HT-29 (cell line): ENCODE measurements at places on chromosomes 12 and 14. TPM values are rescaled to one million over a fixed set of nuclear protein-coding genes. Genes with fewer than 3 reads are reported as not detected.

Gene GARIN6
- not detected in 2 replicates for total RNA-seq

GRCh38 chr12:16358878-16359277 lies 11.4 kb downstream of the MGST1 start:
- DNase-seq, result no peak

GRCh38 chr12:108531929-108532848 lies 17.1 kb downstream of the FICD start:
- no peak for DNase-seq

GRCh38 chr12:53754633-53755264 lies 3.0 kb upstream of the CISTR start:
- no peak for DNase-seq

Gene ACSM4
- total RNA-seq, result not detected in 2 replicates

Gene EML1
- total RNA-seq, result not detected in 2 replicates

DNA sequence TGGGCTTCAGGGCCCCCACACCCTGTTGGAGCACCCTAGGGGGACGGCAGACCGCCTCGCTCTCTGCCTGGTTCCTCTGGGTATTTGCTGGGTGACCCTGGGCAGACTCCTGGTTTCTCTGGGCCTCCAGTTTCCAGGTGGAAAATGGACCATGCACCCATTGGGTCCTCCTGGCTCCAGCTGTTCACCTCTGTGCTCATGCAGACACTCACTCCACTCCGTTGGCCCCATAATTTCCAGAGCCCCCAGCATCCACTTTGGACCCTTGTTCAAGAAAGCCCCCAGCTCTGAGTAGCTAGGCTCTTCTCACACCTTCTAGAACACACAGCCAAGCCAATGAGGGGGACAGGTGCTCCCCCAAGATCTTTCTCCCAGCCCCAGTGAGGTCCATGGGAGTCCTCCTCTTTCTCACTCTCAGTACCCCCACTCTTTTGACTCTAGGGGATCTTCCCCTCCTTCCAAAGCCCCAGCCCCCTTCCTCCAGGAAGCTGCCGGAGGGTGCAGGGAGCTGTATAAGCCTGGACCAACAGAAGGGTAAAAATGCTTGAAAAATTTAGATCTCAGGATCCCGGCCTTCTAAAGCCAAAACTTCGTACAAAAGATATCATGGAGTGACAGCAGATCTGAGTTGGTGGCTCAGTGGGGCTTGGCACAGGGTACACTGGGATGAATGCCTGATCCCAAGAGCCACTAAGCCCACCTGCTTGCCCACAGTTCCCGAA lies 174.8 kb upstream of the RTL1 start:
- no peak for DNase-seq

DNA sequence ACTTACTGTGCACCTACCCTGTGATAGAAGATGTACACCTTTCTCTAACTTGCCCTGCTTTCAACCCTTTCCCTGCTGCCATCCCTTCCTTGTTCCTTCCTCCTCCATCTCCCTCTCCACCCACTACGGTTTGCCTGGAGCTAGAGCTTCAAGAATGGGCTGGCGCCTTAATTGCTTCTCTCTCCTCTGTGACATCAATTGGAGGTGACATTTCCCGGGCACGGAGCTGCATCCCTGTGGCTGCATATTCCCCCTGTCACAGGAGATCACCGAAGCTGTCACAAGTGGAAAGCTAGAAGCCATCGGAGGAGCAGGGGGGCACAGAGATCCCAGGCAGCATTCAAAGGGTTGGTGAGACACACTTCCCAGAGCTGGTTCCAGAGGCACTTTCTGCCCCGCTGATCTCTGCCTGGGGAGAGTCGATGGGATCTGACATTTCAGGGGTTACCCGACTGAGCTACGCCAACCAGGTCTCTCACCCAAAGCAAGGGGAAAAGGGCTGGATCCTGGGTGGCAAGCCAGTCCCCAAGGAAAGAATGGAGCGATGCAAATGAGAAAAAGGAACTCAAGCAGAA lies 604.9 kb downstream of the MED13L start:
- no peak for DNase-seq

Gene TMEM132C
- total RNA-seq, result not detected in 2 replicates

Gene COX8C
- total RNA-seq, result not detected in 2 replicates

Gene PZP
- total RNA-seq, result not detected in 2 replicates

Gene CACNA2D4
- total RNA-seq, result 0.81 and 3.4 TPM in 2 replicates

DNA sequence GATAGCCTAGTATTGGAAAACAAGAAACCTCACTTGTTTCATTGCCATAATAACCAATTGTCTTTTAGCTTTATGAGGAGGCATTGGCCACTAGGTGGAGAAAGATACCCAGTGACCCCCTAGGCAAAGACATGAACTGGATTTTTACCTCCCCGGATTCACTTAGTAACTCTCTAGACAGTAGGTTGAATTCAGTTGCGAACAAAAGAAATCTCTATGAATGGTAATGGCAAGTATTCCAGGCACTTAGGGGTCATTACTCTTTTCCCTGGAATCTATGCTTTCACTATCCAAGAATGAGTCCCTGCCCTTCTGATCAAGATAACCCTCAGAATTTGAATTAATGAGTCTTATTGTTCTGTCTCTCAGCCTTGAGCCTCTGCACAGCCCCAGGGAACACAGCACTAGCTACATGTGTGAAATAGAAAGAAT lies 29.5 kb upstream of the RHOJ start:
- peak; percentile 36 for DNase-seq

DNA sequence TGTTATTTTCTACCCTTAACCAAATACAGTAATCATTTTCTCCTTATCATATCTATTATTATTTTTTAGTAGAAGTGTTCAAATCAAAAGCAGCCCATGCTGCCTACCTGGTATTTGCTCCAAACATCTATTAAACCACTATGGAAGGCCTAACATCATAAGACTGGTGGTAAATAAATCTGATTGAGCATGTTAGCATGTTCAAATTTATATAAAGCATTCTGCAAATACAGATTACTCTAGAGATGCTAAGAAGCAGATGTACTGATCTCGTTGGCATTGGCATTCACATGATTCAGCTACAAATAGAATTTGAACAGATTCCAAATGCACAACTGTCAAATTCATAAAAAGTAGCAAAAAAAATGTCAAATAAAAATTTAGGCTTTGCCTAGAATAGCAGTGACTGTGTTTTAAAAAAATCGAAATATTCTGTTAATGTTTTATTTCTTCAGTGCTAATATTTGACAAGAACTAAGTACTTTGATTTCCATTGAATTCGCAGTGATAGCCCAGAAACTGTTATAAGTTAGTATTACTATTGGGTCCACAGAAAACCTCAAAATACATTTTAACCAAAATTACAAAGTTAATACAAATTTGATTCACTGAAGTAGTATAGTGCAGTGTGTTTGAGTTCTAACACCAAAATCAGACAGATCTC lies 9.4 kb upstream of the OSBPL8 start:
- no peak for DNase-seq

Gene TAMALIN
- 0.05 TPM in 1 of 2 replicates, not detected in the other for total RNA-seq

DNA sequence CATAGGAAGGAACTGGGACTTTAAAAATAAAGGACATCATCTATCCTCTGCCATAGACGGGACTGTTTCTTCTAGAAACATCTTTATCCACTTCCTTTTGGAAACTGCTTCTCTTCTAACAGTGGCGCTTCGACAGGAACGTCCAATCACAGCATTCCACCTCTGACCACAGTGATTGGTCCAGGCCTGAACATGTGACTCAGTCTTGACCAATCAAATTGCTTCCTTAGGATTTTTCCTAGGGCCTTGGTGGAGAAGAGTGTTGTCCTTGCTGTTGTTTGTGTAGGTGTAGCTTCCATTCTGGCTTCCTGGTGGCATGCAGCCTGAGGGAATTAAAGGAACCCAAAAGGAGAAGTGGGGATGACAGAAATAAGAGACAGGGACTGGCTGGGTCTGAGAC lies 182.4 kb upstream of the TBX3 start:
- DNase-seq, result no peak

Gene RND1
- total RNA-seq, result 8.7 and 9.8 TPM in 2 replicates

DNA sequence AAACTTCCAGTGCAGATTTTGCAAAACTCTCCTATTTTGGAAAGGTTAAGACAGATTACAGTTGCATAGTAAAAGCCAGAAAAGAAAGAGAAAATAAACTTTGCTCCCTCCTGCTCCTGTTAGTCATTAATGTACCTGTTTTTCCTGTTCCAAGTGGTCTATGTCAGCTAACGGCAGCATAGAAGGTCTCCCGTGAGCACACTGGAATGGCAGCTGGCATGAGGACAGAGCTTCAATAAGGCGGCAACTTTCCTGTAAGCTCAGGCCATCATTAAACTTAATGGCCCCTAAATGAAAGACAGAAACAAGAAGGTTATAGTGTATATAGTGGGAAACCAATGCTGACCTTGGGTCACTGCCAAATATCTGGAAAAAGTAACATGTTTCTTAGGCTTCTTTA lies 16.0 kb downstream of the EIF2B2 start:
- peak; percentile 79 for DNase-seq

- no peak for DNase-seq
Measured at GRCh38 chr14:63676615-63677014, 34.9 kb upstream of the WDR89 start.

Gene GLI1
- 2.0 and 4.2 TPM in 2 replicates for total RNA-seq

- DNase-seq, result peak; percentile 66
Measured at GRCh38 chr14:64569138-64569631, 19.4 kb downstream of the PPP1R36 start.

DNA sequence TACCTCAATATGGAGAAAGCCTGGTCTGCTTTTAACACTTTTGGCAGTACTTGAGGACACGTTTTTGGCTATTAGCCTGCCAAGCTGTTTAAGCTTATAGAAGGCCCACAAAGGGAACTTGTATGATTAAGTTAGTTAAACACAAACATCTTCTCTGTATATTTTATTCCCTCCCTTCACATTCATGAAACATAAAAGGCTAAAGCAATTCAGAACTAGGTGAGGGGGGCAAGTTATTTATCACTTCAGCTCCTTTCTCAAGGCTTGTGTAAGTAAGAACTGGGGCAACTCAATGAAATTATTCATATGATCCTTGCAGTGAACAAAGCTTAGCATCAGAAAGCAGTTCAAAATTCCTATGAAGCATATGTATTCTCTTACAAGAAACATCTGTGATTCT lies 7.5 kb downstream of the PRICKLE1 start:
- no peak for DNase-seq

Gene CLEC4C
- not detected in 2 replicates for total RNA-seq

Gene TAPBPL
- total RNA-seq, result 9.6 and 11.0 TPM in 2 replicates

Gene MUCL1
- total RNA-seq, result not detected in 2 replicates

DNA sequence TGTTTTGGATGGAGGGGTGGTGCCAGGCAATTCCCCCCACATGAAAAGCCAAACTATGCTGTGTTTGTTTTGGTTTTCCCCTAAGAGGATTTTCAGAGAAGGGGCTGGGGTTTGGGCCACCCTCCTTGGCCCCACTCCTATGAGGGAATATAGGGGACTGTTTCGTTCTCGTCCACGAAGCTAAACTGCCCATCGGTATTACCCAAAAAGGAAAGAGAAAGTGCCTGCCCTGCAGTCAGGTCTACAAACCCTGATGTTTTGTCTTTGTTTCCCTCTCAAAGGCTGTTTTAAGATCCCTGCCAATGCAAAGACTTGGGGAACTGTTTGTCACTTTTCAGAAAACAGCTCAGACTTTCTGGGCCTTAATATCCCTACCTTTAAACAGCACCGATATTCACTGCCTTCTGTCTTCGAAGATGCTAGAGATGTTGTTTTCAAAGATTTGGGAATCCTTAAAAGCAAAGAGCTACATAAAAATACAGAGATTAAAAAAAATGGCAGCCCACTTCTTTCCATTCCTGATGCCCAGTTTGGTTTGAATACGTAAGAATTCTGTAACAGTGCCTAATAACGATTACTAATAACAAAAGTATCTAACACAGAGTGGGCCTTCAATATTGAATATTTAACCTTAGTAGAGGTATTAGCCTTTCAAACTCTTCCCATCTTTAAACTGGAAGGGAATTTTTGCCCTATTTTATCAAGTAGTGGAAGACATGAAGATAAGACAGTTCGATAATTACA lies 518.4 kb downstream of the MED13L start:
- no peak for DNase-seq

Gene PAH
- 0.26 TPM in 1 of 2 replicates, not detected in the other for total RNA-seq

Gene BBOF1
- total RNA-seq, result 0.05 and 0.50 TPM in 2 replicates

- peak; percentile 9 for DNase-seq
Measured at GRCh38 chr12:110917467-110917866, 2.9 kb downstream of the MYL2 start.

GRCh38 chr12:105253866-105254513 lies 18.0 kb upstream of the APPL2 start:
- no peak for DNase-seq

Gene KIF26A
- not detected in 2 replicates for total RNA-seq

Gene CS
- total RNA-seq, result 139 and 154 TPM in 2 replicates

DNA sequence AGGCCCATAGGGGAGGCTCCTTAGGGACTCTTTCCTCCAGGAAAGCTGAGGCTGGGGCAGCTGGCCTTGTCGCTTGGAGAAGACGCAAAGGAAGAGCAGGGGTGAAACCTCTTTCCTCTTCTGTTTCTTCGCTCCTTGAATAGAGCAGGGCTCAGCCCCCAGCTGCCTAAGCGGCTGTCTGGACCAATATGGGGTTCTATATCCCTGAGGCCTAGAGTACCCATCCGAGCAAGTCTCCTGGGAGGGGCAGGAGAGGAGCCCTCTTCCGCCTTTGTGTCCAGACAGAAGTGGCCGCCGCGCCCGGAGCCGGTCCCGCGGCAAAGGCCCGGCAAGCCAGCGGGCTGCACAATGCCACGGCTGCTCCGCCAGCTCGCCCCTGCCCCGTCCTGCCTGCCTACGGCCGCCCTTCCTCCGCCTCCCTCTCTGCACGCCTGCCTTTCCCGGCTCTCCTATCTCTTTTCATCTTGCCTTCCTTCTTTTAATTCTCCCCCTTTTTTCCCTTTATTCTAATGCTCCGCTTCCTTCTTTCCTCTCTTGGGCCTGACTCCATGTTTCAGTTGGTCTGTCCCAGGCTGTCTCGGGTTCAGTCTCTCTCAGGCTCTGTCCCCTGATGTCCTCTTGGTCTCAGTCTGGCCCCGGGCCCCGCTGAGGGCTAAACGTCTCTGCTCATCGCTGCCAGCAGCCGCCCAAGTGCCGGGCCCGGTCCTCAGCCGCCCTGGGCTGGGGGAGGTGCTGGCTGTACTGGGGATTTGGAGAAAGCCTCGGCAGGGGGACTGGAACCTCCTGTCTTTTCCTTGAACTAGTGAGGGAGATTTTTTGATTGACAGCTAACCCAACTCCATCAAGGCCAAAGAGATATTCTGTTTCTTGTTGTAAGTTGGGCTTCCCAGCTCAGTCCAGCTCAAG lies 2.5 kb upstream of the HOXC9 start:
- DNase-seq, result no peak

DNA sequence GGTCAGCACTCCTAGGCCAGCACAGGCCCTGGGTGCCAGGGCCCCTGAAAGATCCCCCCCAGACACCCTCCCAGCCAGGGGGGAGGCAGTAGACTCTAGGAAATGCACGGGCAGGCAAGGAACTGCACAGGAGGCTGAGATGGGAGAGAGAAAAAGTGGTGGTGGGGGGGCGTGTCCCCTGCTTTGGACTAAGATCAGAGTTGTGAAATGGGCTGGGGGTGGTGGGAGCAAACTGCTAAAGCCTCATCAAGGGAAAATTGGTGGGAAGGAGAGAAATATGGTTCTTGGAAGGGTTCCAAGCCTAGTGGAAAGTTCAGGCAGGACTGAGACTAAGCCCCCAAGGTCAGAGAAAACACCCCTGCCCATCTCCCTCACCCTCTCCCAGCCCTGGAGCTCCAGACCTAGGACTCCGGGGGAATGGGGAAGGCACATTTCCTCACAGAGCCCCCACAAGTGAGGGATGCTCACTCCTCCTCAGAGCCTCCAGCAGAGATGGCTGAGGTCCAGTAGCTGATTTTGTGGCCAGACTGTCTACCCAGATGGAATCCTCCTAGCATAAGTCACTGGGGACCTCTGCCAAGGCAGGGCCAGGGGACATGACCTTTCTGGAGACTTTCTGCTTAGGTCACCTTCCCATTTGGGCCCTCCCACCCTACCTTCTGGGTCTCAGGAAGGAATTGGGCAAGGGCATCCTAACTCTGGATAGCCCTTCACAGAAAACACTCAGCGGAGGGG lies 29.8 kb downstream of the FIGNL2 start:
- no peak for DNase-seq

GRCh38 chr14:61619494-61619893 lies 75.8 kb upstream of the HIF1A start:
- DNase-seq, result no peak
